ENCODE measurements at places on chromosomes 4 and X.

GRCh38 chr4:30396772-30397475 is 323.2 kb upstream of the PCDH7 start:
- no peak for DNase-seq

DNA sequence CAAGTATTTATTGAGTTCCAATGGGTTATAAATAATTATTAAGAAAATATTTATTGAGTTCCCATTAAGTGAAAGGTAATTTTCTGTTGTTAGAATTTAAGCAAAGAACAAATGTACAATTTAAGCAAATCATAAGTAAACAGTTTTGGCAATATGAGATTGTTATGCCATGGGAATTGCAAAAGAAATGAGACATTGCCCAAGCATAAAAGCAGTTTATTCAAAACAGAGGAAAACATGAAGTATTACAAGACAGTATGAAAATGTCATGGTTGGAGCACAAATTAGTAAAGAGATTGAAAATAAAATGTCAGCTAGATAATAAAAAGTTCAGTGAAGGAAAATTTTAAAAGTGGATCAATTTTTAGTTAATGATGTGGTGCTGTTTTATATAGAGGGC is 706.1 kb upstream of the EPHA5 start:
- DNase-seq, result no peak

DNA sequence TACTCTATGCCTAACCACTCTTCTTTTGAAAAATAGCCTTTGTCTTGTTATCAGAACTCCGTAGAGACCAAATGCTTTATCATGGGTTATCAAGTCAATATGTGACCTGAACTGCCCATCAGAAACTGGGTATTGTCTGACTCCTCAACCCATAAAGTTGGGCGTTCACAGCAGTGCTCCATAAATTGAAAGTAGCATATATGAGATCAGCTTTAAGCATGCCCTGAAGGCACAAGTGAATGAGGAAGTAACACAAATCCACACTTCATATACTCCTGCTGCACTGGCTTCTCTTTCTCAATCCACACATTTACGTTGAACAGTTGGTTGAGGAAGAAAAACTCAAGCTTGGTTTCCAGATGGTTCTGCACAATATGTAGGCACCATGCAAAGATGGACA is 1106.0 kb downstream of the STIM2 start:
- DNase-seq, result no peak

- peak; percentile 4 for DNase-seq
Observed at GRCh38 chr4:5166377-5166776, 115.1 kb downstream of the STK32B start.

DNA sequence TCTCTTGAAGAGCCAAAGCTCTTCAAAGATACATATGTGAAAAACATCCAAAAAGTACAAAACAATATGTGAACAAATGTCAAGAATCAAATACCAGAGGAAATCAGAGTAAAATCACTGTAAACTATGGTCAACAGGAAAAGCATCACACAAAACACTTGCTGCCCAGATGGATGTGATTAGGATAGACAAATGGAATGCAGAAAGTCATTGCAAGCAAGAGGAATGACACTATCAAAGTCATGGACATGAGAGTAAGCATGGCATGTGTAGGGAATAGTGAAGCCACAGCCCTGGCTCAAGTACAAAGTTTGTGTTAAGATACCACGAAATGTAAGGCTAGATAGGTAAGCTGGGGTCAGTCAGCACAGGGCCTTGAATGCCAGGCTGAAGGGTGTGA is 37.7 kb downstream of the CLDN2 start:
- DNase-seq, result no peak

DNA sequence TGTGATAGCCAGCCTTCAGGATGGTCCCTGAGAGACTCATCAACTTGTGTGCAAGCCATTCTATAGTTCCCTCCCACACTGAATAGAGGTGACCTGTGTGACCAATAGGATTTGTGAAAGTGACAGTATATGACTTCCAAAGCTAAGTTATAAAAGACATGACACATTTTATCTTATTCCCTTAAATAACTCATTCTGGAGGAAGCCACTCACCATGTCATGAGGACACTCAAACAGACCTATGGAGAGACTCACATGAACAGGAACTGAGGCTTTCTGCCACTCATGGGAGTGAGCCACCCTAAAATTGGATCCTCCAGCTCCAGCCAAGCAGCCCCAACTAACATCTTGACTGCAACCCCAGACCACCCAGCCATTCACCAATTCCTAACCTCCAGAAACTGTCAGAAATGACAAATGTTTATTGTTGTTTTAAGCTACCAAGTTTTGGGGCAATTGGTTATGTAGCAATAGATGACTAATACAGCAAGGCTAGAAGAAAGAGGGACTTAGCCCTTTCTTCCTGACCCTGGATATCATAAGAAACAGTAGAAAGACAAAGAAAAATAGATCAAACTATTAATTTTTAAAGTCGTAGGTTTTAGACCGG is 9.0 kb upstream of the CHIC2 start:
- DNase-seq, result no peak
